ENCODE measurements at places on chromosomes 12 and 14.

- no peak for DNase-seq
These were observed 36.7 kb upstream of the CLIP1 start for GRCh38 chr12:122459211-122459610.

GRCh38 chr12:10130042-10130441 lies at the start of gene CLEC7A:
Gene CLEC7A (minus strand): TSS chr12:10130199. CDS start chr12:10130082, 117 bp downstream.
- DNase-seq: no peak

DNA sequence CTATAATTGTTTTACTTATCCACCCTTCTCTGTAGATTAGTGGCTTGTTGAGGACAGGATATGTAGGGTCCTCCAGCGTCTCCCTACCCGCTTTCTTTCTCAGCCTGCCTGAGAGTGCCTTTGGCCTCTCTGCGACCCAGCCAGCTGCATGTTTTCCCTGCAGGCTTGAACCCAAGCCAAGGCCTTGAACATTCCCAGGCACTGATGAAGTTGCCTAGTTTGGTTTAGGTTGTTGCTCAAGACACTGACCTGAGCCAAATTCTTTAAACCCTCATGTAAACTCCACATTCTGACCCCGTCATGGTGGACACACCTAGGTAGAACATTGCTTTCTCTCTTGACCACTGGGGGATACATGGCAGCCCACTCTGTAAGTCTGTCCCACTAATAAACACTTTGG lies 33.4 kb upstream of the TXNRD1 start:
- DNase-seq: no peak

DNA sequence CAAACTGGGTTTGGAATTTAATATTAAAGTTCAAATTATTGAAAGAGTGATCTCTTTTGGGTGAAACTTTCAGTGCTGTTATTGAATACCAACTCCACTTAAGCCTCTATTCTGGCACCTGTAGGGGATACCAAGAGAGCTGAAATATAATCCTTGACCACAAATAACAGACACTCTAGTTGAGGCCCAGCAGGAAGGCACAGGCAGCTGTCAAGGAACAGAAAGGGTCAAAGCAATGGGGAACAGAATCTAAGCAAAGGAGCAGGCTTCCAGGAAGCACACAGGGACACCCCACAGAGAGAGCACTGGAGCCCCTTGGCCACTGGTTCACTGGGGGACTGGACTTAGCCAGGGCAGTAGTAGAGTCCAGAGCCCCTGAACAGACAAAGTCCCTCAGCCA lies 120.9 kb upstream of the SFSWAP start:
- no peak for DNase-seq

GRCh38 chr12:129704232-129704830 lies 199.5 kb downstream of the TMEM132D start:
- DNase-seq: peak; percentile 44

- DNase-seq: no peak
These were observed 419.4 kb downstream of the RAD51B start for GRCh38 chr14:68238976-68239375.

DNA sequence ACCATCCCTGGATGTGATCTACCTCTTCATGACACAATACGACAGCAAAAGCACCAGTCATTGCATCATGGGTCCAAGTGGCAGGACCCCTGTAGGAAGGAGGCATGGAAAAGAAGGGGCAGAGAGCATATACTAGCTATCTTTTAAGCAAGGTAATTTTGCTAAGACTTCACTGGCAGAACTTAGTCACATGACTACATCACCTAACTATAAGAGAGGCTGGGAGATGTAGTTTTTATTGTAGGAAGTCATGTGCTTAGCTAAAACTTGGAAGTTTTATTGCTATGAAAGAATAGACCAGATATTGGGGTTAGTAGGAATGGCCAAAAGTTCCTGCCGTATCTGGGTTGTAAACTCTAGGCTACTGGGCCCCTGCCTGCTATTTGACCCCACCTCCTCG lies 18.6 kb upstream of the CHST11 start:
- DNase-seq: no peak

GRCh38 chr12:24328261-24328660 lies 378.8 kb upstream of the SOX5 start:
- no peak for DNase-seq

DNA sequence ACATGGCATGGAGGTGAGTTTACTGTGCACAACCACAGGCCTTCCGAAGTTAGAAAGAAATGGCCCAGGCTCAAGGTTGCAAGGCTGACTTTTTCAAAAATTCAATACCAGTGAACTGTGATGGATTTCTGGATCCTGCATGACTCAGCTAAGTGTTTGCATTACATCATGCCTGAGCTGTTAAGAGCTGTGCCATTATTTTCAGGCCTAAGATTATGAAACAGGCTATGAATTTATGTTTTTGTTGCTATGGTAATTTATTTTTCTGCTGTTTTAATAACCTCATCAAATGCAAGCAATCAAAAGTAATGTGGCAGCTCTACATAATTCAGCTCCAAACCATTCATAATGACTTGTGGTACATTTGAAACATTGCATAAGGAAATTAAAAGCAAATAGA lies 457.7 kb upstream of the TMEM132C start:
- no peak for DNase-seq

GRCh38 chr12:27383429-27384260 lies 51.0 kb downstream of the BMAL2 start:
- DNase-seq: peak; percentile 63

DNA sequence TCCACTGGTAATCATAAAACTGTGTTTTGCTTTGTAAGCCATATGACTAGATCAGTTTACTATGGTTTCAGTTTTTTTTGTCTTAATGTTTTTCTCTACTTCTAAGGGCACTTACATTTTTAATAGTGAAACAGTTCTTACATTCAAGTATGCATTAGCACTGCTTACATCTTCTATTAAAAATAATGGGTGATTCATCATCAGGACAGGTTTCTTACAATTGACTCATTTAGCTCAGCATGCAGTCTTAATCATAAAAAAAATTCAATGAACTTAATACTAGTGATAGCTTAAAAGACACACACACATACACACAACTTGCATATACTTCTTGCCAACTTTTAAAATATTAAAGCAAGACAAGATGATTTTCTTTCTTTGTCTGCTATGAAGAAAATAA lies 845.7 kb upstream of the USP15 start:
- DNase-seq: no peak

DNA sequence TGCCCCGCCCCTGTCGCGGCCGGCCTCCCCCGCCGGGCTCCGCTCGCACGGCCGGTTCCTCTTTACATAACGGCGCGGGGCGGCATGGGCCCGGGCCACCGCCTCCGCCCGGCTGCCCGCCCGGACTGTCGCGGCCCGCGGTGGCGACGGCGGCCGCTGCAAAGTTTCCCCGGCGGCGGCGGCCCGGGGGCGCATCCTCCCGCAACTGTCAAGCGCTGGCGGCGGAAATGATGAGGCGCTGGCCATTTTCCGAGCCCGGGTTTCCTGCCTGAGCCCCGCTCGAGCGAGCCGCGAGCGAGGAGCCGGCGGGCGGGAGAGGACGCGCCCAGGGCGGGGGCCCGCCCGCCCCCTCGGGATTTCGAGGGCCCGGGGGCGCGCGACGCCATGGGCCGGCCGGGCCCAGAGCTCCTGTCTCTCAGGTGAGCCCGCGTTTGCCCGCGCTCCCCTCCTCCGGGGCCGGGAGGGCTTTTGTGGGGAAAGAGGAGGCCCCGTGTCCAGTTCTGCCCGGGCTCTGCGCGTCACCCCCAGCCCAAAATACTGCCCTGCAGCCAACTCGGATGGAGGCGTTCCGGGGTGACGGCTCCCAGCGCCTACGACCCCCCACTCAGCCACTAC lies at the start of gene SH2B3:
Gene SH2B3, plus strand, starts transcription at position 65 of the 615 bp plus-strand sequence. CDS start 12,223 bp downstream, outside the sequence.
- DNase-seq: peak; percentile 69

GRCh38 chr14:101108579-101109346 lies 205.2 kb upstream of the RTL1 start:
- no peak for DNase-seq

DNA sequence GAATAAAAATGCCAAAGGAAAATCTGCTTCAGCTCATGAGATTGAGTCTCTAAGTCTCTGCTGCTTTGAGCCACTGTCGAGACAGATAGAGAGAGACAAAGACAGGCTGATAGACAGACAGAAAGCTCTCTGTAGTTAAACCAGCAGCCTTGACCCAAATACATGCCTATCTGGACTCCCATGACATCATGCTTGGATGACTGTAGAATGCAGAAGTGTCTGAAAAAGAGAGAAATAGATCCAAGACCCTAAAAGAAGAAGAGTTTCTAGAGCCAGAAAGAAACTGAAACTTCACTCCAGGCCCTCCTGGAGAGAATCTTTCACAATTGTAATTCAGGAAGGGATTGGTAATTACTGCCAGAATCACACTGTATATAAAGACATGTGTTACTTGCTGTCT lies 122.6 kb upstream of the PLXNC1 start:
- DNase-seq: no peak

- DNase-seq: no peak
These were observed 673.9 kb downstream of the SLC16A7 start for GRCh38 chr12:60269611-60270269.

DNA sequence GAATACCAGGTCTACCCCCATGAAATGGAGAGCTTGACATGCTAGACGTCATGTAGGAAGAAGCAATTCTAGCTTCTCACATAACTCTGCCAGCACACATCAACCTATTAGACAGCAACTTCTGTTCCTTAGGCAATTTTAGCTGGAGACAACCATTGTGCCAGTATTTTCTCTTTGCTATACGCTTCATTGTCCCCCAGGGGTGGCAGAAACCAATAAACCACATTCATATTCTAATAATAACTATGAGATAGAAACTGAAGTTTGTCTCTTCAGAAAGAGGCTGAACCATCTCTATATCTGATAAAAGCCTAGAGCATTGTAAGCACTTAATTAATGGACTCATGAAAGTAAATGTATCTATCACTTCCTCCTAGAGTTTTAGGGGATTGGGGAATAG lies 278.6 kb downstream of the FOXG1 start:
- no peak for DNase-seq

DNA sequence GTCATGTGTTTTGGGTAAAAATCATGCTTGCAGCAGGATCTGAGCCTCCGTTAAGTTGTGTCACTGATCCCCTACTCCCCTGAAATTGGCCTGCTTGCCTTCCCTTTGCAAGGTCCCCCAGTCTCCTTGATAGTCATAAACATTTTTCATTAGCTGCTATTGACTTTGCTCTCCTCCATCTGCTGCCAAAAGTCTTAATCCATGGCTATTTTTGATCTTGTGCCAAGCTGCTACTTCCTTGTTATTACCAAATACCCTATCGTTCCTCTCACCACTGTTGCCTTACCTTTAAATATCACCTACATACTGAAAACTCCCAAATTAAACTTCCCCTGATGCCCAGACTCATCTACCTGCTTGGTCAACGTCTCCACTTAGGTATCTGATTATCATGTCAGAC lies 148.3 kb downstream of the PHLDA1 start:
- no peak for DNase-seq

DNA sequence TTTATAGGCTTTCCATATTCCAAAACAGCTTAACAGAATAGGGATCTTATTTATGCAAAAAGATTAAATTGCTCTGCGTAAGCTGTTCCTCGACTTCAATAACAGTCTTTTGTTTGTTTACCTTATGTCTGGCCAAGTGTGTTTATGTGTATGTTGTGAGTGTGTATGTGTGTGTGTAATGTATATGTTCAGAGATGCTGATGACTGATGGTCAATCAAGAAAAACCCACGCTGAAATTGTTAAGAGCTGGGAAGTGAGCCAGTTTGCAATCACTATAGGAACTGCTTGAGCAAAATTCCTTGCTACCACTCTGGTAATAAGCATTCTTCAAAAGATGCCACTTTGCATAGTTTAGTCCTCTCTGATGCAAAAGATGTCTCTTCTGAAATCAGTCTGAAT lies 59.6 kb downstream of the PRKD1 start:
- peak; percentile 29 for DNase-seq

GRCh38 chr14:62692490-62693106 lies 352.7 kb downstream of the KCNH5 start:
- DNase-seq: no peak

GRCh38 chr14:75022655-75023054 lies 19.9 kb downstream of the EIF2B2 start:
- DNase-seq: no peak

GRCh38 chr14:24612196-24612595 lies 2.7 kb upstream of the GZMH start:
- peak; percentile 10 for DNase-seq

- peak; percentile 84 for DNase-seq
These were observed 2.6 kb upstream of the P3H3 start for GRCh38 chr12:6825398-6826124.

- DNase-seq: no peak
These were observed 68.9 kb upstream of the NCOR2 start for GRCh38 chr12:124636138-124636978.

- no peak for DNase-seq
These were observed 134.4 kb downstream of the CFAP54 start for GRCh38 chr12:96623656-96624217.

DNA sequence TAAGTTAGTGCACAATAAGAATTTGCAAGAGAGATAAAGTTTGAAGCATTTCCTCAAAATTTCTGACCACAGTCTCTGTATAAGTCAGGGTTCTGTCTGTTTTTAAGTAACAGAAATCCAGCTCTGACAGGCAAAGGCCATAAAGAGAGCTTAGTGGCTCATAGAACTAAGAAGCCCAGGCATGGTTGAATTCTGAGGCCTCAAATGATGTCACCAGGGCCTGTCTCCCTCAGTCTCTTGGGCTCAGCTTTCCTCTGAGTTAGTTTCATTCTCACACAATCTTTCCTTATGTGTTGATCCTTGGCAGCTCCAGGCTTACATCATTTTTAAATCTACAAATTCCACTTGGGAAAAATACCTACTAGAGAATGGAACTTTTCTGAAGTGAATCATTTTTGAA lies 173.4 kb upstream of the ATP2B1 start:
- no peak for DNase-seq

GRCh38 chr12:107134558-107134957 lies 41.2 kb upstream of the CRY1 start:
- no peak for DNase-seq

DNA sequence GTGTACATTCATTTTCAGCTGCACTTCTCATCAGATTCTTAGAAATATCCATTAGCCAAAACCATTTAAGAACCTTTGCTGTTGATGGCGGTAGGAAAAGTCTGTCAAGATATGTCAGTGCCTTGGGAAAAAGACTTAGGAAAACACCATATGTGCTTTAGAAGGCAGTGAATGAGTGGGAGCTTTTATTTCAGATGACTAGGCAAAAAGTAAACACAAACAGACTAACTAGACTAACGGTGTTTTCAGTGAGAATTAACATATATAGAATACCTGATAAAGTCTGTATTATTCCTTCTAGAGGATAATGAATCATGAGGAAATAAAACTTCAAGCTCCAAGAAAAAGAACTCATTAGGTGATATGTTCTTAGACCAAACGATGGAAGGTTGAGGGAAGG lies 418.9 kb downstream of the NAV3 start:
- DNase-seq: no peak

Measured in NCI-H2081 (cell line).